ENCODE measurements at places on chromosomes 3 and 15.

DNA sequence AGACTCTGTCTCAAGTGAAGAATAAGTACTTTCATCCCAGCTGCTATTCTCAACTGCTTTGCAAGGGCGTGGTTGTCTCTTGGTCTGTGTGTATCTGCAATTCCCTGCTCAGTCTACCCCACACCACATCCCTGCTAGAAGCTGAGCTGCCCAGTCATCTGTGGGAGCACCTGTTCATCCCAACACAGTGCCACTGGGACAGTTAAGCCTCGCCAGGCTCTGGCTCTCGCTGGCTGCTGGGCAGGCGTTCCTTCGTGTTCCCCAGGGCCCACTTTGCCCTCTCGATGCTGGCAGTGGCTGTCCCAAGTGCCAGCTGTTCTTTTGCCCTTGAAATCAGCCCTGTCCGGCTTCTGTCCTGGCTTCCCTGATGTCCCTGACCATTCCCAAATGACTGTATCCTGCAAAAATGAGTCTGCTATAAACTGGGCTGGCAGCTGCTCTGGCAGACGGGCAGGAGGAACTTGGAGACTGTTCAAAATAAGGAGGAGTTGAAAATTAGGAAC lies 91.6 kb upstream of the KLHL25 start:
- no peak for DNase-seq

GRCh38 chr3:108125550-108126071 lies 34.8 kb upstream of the CD47 start:
- DNase-seq: peak; percentile 81

- no peak for DNase-seq
Observed at GRCh38 chr3:140505213-140505612, 172.7 kb upstream of the TRIM42 start.

GRCh38 chr3:126557415-126557745 lies 1.4 kb downstream of the C3orf22 start:
- no peak for DNase-seq

DNA sequence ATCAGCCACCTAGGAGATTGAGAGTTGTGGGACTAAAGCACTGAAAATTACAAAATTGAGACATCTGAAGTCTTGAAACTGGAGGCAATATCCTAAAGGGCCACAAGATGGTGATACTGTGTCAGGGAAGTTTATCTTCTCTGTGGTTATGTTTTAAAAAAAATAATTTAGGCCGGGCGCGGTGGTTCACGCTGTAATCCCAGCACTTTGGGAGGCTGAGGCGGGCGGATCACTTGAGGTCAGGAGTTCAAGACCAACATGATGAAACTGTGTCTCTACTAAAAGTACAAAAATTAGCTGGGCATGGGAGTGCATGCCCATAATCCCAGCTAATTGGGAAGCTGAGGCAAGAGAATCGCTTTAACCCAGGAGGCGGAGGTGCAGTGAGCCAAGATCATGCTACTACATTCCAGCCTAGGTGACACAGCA lies 17.9 kb upstream of the NIT2 start:
- peak; percentile 54 for DNase-seq

- DNase-seq: no peak
Observed at GRCh38 chr3:147613725-147614124, 204.6 kb downstream of the ZIC1 start.

DNA sequence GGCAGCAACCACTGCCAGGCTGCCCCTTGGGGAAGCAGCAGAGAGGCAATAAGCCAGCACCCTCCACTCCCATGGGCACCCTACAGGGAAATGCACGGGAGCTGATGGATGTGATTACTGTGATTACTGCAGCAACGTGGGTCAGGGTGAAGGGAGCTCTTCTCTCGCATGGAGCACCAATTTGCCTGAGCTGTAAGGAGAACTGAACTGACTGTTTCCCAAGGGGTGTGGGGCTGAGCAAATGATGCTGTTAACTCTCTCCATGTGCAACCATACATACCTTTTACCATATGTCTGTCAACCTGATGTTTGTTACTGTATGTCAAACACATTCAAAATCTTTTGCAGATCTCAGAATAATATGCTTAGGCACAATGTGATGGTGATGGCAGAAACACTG lies 680.6 kb downstream of the SQOR start:
- no peak for DNase-seq

- no peak for DNase-seq
Observed at GRCh38 chr3:109018828-109019227, 65.1 kb upstream of the GUCA1C start.

- peak; percentile 85 for DNase-seq
Observed at GRCh38 chr15:74695597-74696397, at the start of gene EDC3. Gene EDC3, minus strand, starts transcription at chr15:74696024. Its CDS starts 20,900 bp downstream, at chr15:74675124.

DNA sequence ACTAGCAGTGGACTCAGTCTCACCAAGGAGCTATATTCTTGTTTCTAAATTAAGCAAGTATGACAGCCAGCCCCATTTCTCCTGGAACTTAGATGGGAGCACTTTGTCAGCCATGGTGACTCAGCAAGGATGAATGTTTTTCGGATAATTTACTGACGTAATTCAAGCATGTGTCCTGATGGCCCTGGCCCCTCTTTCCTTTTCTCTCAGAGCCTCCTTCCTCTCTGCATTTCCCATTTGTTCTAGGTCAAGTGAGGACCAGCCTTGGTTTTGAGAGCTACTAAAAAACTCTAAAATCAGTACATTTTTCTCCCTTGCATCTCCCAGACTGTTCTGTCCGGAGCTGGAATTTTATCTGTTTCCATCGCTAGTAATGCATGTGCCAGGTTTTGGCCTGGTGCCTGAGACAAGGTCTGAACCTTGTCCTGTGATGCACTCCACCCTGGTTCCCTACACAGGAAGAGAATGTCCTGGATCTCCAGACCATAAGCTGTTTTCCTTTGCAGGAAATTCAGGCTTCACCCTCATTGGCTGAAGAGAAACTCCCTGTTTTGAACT lies 256.6 kb upstream of the ROPN1 start:
- DNase-seq: no peak

- no peak for DNase-seq
Observed at GRCh38 chr3:189186101-189186500, 14.3 kb downstream of the TPRG1 start.

DNA sequence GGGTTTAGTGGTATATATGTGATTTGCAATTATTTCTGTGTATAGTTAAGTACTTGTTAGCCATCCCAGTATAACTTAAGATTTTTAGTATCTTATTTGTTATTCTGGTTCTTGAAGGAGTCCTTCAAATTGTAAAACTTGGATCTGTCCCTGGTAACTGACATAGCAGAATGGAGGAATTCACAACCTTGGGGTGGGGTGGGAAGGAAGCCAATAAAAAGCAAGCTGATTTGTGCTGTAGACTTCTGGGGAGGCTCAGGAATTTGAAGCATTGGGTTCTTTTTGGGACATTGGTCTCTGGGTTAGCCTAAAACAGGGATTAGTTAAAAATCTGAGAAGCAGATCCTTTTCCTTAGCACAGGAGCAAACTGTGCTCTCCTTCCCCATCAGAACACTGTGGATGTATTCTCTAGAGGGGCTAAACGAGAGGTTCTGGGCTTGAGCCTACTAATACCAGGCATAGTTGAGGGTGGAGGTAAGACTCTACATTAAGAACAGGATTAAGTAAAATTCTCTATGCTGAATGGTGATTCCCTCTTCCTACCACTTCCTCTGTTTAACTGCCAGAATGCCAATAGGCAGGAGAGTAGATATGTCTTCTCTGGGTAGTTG lies 42.2 kb downstream of the GMPS start:
- no peak for DNase-seq

GRCh38 chr3:18747383-18747782 lies 322.2 kb upstream of the SATB1 start:
- no peak for DNase-seq

GRCh38 chr15:95422255-95422654 lies 908.2 kb upstream of the NR2F2 start:
- DNase-seq: no peak

DNA sequence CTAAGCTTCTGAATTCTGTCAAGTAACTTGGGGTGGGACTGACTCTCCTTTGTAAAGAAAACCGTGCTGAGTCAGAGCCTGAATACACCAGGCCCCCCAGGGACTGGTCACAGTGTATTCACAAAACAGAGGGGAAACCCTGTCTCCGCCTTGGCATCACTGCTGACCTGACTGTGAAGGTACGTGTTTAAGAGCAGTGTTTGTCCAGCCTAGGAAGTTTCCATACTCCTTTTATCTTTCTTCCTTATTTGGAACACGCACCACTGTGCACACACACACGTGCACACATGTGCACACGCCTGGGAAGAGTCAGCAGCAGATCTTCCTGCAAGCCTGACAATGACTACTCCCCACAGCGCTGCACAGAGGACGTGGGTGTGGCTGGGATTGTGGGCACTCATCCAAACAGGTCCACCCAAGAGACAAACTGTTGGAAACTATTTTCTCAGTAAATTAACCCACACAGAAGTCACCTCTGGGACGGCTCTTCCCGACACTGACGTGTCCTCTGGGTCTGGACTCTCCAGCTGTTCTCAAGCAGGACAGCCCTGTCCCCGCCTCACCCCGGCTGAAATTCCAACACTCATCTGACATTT lies 87.7 kb downstream of the ATP10A start:
- no peak for DNase-seq

DNA sequence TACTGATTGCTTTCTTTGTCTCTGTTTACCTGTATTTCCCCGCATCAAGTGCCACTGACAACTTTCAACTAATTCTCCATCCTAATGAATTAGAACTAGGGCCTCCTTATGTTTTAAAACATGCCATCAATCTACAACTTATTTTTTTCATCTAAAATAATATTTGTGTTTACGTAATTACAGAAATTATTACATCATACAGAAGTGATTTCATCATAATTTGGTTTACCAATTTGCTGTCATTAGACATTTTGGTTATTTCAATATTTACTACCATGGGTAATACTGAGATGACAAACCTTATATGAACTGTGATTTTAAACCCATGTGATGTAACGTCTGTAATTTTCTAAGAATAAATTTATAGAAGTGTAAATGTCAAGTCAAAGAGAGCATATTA lies 468.0 kb upstream of the IL12A start:
- no peak for DNase-seq

DNA sequence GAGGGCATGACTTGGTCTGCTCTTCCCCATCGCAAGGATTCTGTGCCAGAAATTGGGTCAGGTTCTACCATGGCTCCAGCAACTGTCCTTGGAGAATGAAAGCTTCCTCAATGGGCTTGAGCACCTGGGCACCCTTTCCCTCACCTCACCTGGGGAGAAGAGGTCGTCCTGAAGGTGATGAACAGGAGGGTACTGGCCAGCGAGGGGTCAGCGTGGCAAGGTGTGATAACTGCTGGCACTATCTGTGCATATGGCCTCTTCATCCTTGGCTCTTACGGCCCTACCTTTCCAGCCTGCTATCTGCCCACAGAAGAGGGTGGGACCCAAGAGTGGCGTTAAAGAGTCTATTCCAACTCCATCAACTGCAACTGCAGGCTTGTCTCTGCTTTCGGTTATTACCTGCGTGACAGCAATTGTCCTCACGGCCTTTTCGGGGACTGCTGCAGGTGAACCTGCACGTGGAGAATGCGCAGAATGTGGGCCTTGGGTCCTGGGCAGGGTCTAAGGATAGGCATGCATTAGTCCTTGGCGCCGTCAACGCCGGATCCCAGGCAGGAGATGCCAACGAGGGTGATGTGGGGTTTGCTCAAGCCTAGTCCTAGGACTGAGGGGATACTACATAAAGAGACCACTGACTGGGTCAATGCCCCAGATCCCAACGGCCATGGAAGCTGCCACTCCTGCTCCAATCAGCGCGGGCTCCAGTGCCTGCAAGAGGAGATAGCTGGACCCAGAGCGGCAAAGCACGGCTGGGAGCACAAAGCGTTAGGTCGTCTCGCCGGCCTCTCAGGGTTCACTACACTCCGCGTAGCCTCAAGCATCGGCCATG lies 625 bp upstream of the RBM15B start:
- no peak for DNase-seq

GRCh38 chr3:46276497-46277099 lies 34.3 kb downstream of the CCR3 start:
- peak; percentile 87 for DNase-seq

GRCh38 chr15:91202510-91203102 lies 102.5 kb downstream of the SV2B start:
- no peak for DNase-seq

DNA sequence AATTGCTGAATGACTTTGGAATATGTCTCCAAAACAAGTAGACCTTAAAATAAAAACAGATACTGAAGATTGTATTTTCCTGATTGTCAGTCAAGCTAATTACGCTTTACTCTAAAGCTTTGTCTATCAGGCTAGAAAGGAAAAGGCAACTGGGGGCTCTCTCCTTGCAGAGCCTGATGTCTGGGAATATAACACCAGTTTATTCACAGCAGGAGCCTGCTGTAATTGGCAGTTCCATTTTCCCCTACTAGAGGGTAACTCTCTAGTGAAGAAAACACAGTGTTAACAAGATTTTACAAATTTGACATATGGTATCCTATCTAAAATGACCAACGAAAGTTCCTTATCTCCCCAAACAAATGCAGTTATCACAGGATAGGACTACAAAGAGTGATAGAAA lies 158.8 kb downstream of the PDZRN3 start:
- no peak for DNase-seq

GRCh38 chr3:45343947-45344346 lies 44.4 kb upstream of the LARS2 start:
- DNase-seq: no peak

DNA sequence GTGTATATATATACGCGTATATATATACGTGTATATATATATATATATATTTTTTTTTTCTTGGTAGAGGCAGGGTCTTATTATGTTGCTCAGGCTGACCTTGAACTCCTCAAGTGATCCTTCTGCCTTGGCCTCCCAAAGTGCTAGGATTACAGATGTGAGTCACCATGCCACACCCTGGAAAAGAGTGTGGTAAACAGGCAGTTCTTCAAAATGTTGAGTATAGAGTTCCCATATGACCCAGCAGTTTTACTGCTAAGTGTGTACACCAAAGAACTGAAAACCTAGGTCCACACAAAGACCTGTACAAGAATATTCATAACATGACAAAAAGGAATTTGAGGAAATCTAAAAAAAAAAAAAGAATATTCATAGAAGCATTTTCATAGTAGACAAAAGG lies 71.8 kb upstream of the GCNT3 start:
- DNase-seq: no peak

DNA sequence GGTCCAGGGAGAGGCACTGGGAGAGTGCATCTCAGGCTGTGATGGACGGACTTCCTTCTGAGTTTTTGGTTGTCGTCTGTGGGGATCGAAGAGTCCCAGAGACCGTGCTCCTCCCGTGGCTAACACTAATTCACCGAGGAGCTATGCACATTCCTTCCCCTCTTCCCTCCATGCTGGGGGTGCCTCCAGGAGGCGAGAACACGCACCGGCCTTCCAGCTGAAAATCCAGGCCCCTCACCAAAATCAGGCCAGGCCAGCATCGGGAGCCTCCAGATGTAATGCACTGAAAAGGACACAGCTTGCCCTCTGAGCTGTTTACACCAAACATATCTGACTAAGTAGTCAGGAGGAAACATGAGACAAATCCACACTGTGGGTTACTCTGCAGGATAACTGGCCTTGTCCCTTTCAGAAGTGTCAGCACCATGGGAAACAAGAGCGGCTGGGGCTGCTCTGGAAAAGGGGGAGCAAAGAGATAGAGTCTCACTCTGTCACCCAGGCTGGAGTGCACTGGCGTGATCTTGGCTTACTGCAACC lies 5.5 kb downstream of the RNU5B-1 start:
- DNase-seq: no peak

GRCh38 chr15:29542994-29543393 lies 273.4 kb upstream of the NSMCE3 start:
- DNase-seq: no peak
